Stimulated activated CD4-positive, alpha-beta T cell treated with anti-CD3 and anti-CD28 coated beads, TNF-alpha, amount 100 ng/mL, for 1 hour (primary cell): ENCODE measurements at places on chromosomes 3 and 15.

DNA sequence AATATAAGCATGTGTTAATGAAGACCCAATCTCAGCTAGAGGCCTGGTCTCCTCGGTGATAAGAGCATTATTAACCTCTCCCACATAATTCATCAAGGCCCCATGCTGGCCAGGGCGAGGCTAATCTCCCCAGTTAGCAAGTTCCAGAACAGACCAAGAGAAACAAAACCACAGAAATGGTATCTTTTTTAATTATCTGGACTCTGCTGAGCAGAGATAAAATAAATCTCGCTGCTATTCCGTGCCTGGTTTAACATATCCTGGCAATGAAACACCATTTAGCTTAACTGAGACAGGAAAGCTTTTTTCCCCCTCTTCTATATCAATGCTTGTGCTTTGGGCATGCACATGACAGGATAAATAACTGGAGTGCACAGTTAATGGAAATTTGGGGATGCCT lies 72.5 kb upstream of the ARHGEF3 start:
- no peak for DNase-seq

- no peak for DNase-seq
These were observed 4.2 kb downstream of the RARRES1 start for GRCh38 chr3:158728061-158728377.

DNA sequence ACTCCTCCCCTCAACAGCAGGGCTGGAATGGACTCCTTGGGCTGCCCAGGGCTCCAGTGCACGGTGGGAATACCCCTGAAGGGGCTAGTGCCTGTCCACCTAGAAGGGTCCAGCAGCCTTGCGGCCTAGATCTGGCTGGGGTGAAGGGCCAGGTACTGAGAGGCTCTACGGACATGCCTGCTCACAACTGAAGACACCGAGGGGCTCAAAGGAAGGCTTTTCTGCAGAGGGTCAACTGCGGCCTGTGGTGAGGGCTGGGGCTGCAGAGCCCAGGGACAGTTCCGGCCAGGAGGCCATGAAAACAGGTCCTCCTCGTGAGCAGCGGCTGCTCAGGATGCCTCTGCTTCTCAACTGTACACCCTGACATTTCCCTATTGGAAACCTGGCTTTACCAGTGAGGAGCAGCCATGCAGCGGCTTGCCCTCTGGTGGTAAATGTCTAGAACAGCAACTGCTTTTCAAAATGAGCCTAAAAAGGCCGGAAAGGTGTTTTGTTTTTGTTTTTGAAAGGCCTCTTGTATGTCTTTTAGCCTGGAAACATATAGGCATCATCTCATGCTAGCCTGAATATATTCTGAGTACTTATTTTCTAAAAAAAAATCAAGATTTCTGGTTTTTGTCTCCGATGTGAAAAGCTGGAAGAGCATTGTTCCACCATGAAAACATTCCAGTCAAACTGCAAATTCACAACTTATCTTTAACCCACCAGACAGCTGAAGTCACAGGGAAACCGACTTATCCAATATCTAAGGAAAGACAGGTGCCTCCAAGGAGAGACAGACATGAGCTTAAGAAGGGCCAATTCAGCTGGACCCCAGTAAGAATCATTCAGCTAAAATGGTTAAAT lies 163.4 kb downstream of the KLF13 start:
- DNase-seq: no peak

GRCh38 chr3:150912501-150912900 lies 7.3 kb upstream of the MINDY4B start:
- no peak for DNase-seq

- no peak for DNase-seq
These were observed 276.6 kb upstream of the ZPLD1 start for GRCh38 chr3:102158080-102158740.

DNA sequence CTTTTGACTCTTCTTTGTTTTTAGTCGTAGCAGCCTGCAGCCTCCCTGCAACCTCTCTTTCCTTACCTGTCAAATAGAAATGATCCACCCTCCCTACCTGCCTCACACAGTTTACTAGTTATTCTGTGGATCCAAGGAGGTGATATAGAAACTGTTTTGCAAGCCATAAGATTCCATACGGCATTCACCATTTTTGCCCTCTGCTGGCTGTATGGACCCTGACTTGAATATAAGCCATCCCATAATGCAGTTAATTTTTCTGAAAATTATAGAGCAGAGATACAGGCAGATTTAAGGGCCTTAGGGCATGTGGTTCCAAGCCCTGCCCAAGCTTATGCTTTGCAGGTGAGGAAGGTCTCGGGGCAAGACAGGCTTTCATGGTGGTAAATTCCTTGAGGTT lies 63.8 kb downstream of the CPN2 start:
- no peak for DNase-seq

DNA sequence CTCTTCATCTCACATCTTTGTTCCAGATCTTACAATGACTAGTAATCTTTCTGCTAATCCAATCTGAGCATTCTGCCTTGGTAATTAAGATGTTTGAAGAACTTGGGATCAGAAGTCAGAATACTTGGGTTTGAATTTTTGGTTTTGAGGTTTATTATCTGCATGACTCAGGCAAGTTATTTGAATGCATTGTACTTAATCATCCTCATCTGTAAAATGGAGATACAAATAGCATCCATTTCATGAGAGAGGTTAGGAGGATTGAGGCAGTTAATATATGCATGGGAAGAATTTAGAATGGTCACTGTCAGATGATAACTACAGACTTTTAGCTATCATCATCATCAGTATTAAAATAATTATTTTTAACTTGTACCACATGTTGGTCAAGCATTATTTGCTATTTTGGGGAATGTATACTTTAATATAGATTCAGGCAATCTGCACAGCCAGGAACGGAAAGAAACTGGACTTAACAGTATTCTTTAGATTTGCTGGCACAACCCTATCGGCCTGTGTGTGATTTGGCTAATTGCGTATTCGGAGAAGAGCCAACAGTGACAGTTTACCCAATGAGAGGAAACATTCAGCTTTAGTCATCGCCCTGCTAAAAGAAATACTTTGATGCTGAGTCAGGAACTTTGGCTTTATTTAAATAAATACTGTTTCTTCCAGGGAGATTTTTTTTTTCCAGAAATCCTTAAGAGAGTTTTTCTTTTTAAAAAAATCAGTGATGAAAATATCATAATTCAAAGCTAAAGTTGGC lies 600.0 kb downstream of the ROBO1 start:
- DNase-seq: no peak

DNA sequence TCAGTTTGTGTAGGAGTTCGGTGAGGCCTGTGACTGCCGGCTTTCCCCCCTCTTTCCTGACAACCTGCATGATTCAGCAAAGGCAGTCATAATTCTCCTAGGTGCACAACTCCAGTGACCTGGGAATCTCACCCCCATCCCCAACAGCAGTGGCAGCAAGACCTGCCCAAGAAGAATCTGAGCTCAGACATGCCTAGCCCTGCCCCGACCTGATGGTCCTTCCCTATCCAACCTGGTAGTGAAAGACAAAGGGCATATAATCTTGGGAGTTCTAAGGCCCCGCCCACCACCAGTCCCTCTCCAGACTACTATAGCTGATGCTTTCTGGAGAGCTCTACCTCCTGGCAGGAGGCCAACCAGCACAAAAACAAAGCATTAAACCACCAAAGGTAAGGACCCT lies 44.2 kb upstream of the ZBED2 start:
- DNase-seq: no peak

DNA sequence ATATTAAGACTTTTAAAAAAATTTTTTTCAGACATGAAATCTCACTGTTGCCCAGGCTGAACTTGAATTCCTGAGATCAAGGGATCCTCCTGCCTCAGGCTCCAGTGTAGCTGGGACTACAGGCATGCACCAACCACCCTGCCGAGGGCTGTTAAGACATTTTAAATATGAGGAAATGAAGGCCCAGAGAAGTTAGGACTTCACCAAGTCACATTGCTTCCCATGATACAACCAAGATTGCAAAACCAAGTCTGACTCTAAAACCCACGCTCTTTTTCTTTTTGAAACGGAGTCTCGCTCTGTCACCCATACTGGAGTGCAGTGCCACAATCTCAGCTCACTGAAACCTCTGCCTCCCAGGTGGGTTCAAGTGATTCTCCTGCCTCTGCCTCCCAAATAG lies 28.0 kb downstream of the PTPN9 start:
- no peak for DNase-seq

DNA sequence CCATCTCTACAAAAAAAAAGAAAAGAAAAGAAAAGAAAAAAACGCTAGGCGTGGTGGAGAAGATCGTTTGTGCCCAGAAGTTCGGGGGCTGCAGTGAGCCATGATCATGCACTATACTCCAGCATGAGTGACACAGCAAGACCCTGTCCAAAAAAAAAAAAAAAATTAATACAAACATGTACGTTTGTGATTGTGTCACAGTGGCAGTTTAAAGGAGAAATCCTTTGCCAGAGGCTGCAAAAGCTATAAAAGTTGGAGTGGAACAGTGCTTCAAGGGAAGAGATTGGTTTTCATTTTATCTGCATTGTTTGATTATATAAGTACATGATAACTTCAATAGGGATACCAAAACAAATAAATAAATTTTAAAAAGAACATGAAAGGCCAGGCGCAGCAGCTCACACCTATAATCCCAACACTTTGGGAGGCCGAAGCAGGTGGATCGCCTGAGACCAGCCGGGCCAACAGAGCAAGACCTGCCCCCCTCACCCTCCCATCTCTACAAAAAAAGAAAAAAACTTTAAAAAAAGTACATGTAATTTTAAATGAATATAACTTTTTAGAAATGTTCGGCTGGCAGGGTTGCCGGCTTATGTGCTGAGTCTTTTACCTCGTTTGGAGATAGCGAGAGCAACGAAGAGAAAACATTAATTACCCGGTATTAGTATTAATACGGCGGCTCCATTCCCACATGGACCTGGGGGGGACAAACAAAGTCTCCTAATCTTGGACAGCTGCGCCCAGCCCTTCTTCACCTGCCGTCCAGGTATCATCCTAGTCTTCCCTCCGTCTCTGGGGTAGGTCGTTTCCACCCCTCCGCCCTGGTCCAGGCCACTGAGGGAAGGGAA lies 573 bp upstream of the DIS3L start:
- DNase-seq: no peak

GRCh38 chr3:112803467-112803866 lies 43.2 kb downstream of the CD200R1L start:
- DNase-seq: no peak

DNA sequence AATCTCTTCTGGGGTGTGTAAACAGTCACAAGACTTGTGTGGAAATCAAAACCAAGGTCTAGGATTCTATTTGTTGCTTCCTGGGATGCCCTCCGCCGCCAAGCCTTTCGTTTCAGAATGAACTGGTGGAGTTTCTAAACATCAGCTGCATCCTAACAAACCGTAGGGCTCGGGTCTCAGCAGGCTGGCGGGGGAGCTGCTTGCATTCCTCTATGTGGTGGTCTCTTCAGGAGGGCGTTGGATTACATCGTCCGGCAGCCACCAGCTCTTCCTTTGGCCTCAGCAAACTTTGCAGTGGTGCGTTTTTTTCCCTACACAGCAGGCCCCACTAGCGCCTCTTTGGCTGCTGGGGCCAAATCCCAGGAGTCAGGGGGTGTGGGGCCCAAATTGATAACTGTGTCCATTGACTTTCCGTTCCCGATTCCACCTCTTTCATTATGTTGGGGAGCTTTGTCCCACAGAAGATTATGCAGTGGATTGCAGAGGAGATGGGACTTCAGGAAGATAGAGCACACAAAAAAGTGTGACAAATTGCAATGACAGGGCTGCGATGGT lies 390.0 kb upstream of the NR2F2 start:
- DNase-seq: no peak

- no peak for DNase-seq
These were observed 1114.8 kb downstream of the ROBO2 start for GRCh38 chr3:78154521-78155186.

DNA sequence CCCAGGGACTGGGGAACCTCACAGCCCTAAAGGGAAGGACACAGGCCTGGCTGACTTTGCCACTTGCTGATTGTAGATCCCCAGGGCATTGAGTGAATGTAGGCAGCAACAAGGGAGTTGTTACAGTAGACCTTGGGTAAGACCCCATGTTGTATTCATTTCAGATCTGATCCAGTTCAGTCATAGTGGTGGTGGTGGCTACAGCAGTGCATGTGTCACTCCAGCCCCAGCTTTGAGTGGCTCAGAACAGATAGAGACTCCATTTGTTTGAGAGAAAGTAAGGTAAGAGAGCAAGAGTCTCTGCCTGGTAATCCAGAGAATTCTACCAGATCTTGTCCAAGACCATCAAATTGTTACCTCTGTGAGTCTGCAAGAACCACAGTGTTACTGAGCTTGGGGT lies 278.7 kb upstream of the SATB1 start:
- DNase-seq: no peak

DNA sequence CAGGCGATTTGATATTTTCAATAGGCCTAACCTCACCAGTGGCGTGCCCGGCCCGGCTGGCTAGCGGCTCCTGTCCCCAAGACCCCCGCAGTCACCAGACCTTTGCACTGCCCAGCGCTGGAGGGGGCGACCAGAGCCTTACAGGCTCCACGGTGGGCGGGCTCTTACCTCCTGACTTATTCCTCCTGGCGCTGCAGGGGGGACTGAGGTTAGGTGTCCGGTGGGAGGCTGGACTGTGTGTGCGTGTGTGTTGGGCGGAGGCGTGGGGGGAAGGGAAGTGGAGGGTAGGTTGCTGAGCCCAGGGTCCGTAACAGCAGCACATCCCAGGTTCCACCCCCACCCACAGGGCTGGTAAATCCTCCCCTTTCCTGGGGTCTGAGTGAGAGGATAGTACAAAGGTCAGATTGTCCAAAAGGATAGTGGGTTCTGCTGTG lies 27.5 kb upstream of the THRB start:
- DNase-seq: no peak

- no peak for DNase-seq
These were observed 41.6 kb upstream of the ROPN1 start for GRCh38 chr3:124033360-124034015.
